Activated CD8-positive, alpha-beta T cell treated with anti-CD3 and anti-CD28 coated beads, Interleukin-2, amount 10 ng/mL, durations not matched to agents 7 days and 5 days (primary cell): ENCODE measurements at places on chromosomes 2 and 18.

DNA sequence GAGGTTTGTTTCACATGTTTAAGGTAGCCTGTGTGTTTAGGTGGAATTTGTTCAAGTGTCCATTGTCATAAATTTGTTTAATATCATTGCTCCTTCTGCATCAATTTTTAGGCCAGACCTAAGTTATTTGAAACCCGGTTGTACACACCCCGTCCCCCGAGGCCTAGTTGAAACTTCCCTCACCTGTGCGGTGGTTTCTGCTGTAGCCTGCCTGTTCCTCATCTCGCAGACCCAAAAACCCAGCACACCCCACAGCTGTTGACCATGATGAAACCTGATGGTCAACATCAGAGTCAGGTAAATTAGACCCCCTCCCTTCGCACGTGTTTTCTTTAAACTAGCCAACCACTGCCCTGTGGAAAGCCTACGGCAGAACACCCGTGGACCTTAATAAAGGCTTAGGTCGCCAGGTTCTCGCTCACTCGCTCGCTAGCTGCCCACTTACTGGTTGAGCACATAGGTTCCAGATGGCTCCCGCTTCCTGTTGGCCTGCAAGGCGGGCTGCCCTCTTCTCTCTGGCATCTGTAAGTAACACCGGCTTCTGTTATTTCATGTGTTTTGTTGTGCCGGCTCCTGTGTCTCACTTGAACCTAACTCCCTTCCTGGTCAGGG, 64.4 kb downstream of the EML6 start:
- no peak for DNase-seq

DNA sequence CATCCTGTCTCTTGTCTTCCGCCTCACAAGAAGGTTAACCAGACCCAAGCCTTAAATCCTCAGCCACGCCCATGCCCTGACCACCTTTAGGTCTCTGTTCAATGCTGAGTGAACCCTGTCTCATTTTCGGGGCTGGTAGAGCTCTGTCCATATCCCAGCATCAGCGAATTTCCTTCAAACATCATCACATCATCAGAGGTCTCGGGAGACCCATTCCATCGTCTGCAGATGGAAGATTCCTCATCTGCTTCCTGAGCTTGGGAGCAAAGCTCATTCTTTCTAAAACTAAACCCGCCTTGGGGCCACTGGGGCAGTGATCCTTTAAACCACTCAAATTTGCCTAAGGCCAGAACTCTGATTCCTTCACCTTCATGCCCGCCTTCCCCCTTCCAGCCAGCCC, 173.7 kb downstream of the TTC32 start:
- DNase-seq = no peak

DNA sequence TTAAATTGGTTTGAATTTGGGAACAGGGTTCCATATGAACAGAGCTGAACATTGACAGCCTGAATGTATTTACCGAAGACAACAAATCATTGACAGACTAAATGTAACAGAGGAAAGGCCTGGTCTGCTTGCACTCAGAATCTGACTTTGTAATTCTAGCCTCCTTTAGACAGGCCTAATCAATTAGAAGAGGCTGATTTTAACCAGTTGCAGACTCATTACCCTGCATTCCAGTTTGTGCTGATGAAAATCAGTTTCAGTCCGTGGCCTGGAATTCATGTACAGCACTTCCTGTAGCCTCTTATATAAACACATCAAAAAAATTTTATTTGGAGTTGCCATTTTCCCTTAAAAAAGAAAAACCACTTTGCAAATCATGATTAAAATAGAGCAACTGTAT, 93.1 kb upstream of the ZFP36L2 start:
- no peak for DNase-seq

- peak; percentile 94 for DNase-seq
These were observed 1.1 kb upstream of the CXCR4 start for GRCh38 chr2:136118819-136119716.

DNA sequence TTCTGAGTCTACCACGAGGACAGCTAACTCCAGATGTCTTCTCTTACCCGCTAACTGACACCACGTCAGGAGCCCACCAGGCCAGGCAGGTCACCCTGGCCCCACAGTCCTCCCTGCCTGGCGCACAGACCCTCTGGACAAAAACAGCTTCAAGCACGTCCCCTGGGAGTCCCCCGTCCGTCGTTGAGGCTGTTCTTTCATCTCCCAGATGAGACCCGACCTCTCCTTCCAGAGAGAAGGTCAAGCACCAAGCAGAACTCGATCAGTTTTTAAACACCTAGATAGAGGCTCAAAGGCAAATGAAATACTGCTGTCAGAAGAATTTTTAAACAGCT, 57.8 kb downstream of the PARD6G start:
- no peak for DNase-seq

DNA sequence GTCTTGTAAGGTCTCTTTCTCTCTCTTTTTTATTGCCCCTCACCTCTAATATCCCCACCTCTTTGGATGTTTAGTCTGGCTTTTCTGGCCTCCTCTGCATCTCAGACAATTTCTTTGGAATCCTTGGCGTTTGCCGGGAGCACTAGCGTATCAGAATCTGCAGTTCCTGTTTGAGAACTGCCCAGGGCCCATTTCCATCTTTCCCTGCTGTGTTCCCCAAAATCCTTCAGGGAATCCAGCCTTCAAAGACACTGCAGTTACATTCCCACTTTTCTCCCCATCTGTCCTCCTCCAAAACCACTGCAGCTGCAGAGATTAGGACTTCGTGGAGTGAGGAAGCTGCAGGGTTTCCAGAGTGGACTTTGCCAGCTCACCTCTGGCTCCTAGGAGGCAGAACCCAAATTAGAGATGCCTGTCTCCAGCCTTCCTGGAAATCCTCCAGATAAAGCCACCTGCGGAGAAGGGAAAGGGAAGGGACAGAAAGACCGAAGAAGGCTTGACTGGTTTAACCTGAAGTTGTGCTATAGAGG, 2.7 kb downstream of the VSNL1 start:
- DNase-seq = no peak

GRCh38 chr2:6881046-6881445, 3.5 kb downstream of the RSAD2 start:
- no peak for DNase-seq

DNA sequence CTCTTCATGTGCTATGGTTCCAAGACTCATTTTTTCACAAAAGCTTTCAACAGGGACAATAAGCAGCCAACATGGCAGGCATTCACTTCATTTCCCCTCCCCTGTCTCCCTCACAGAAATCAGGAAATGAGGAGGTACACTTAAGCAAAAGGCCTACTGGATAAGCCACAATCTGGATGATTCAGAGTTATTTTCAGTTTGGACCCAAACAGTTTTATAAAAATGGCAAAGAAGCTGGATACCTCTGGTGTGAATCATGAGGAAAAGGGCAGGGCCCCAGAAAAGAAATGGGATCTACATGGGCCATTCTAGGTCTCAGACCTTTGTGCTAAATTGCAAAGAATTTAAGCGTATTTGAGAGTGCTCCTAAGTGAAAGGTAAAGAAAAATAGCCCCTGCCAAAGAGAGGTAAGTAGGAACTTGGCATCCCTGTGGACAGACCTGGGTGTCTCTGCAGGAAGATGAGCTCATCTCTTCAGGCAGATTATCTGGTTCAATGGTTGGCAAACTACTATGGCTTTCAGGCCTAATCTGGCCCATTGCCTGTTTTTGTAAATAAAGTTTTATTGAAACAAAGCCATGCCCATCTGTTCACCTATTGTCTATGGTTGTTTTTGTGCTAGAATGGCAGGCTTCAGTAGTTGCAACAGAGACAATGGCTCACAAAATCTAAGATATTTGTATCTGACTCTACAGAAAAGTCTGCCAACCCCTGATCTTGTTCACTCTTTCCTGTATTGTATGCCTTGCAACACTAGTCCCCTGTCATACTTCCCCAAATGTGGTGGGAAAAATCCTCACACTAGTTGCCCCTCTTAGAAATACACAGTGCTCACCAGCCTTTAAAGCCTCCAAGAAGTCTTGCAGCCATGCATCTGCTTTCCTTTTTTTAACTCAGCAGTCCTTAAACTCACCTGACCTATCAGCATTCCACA, 315.0 kb downstream of the ALK start:
- DNase-seq = no peak

DNA sequence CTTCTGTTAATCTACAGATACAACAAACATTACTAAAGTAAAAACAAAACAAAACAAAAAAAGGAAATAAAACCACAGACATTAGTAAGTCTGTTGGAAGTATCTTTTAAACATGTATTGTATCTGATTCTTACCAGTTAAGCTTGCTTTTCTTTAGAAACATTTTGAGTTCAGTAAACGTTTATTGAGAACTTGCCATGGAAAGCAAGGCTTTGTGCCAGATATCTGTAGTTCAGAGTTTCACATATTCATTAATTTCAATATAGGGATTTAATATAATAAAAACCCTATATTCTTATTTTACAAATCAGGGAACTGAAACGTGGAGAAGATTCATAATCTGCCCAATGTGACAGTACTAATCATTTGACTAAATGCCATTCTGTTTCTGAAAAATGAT, 1101.0 kb upstream of the GYPC start:
- DNase-seq = no peak

DNA sequence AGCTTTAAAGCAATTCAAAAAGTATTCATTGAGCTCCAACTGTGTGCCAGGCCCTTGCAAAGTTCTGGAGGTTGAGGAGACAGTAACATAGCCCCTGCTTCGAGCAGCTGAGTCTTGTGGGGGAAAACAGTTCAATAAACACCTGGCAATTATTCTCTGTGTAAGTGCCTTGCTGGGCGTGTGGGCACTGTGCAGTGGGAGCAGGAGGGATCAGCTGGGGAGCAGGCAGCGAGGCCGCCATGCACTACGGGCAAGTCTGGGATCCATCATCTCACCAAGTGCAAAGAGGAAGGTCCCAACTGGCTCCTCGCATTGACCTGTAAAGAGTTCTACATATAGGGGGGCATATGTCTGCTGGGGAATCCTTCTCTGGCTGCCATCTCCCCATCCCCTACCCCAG, 342.2 kb upstream of the HS6ST1 start:
- DNase-seq = peak; percentile 12
